ENCODE measurements at places on chromosomes 1 and 21. TPM values are rescaled to one million over a fixed set of nuclear protein-coding genes. Genes with fewer than 3 reads are reported as not detected.

DNA sequence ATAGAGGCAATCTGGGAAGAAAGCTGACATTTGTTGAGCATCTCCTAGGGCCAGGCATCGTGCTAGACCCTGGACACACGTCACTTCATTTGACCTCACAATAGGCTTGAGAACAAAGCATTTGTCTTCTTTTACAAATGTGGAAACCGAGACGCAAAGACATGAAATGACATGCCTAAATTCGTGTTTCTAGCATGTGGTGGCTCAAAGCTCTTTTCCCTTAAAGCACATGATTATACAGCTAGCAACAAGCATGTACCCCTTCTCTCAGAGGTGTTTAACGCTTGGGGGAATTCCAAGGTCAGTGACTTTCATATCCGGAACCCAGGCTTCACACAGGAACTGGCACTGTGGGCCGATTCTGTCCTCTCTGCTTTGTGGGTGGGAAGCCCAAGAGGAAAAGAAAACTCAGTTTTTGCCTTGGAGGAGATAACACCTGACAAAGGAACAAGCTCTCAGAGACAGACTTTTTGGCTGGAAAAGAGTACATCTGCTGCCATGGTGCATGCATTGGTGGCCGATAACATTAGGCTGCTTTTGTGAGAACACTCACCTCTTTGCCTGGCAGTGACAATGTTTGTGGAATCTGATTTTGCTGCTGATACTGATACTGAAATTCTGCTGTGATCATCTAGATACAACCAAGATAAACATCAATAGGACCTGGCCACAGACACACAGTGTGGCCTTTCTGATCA is 15.4 kb upstream of the CD2 start:
- DNase-seq: no peak

DNA sequence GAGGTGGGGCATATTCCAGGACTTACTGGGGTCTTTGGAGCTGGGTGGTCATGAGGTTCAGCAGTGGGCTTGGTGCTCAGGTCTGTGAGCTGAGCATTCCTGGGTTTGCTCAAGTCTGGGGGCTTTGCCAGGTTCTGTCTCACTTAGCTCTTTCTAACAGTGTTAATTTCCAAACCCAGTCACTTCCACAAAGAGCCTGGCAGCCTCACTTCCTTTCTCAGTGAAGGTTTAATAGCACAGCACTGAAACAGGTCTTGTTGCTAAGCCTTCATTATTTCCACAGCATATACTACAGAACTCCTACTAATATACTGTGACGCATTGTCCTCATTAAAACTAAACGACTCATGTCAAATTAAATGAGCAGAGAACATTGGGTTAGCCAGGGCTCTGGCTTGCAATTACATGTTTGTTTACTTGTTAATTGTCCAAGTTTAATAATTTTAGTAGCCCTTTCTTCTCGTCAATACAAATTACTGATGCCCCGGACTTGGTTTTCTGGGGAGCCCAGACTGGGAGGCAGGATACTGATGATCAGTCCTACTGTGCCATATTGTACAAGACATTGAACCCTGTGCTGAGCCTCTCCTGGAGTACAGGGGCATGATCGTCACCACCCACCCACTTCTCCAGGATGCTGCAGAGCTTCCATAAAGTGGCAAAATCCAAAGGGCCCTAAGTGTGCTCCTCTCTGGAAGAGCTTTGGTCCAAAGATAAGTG is 170.7 kb downstream of the IER5 start:
- no peak for DNase-seq

GRCh38 chr1:43847882-43848281 is 85.7 kb upstream of the ARTN start:
- no peak for DNase-seq

- no peak for DNase-seq
These were observed at the start of gene CD84 for GRCh38 chr1:160579216-160579701. CD84 (minus strand) TSS chr1:160579496; CDS start chr1:160579437, 59 bp downstream.

- no peak for DNase-seq
These were observed 232.9 kb downstream of the TPR start for GRCh38 chr1:186142159-186142558.

DNA sequence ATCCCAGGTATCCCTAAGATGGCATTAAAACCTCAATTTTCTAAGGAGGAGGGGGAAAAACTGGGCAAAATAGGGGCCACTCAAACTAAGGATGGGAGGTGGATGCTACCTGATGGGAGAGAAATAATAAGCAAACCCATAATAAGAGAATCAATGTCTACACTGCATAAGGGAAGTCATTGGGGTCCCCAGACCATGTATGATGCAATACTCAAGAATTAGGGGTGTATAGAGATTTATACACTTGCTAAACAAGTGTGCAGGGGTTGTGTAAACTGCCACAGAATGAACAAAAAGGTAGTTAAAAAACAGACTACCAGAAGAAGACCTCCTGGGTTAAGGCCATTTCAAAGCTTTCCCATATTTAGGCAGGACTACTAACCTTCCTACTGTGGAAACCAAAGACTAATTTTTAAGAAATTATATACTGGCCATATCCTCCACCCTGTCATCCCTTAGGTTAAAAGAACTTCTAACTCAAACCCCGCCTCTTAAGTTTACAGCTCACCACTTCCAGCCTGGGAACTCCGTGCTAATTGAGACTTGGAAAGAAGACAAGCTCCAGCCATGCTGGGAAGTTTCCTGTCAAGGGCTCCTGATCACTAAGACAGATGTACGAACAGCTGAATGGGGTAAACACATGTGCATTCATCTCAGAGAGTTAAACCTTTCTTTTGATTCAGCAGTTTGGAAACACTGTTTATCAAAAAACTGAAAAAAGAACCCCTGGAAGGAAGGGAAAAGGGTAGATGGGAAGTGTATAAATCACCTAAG is 64.4 kb upstream of the TLR5 start:
- peak; percentile 39 for DNase-seq

- peak; percentile 86 for DNase-seq
These were observed at the start of gene GPN2 for GRCh38 chr1:26889551-26890466. GPN2 (minus strand) TSS chr1:26890283; CDS start chr1:26890096, 187 bp downstream.

GRCh38 chr21:45432575-45433255 is 27.8 kb downstream of the COL18A1 start:
- DNase-seq: peak; percentile 92

DNA sequence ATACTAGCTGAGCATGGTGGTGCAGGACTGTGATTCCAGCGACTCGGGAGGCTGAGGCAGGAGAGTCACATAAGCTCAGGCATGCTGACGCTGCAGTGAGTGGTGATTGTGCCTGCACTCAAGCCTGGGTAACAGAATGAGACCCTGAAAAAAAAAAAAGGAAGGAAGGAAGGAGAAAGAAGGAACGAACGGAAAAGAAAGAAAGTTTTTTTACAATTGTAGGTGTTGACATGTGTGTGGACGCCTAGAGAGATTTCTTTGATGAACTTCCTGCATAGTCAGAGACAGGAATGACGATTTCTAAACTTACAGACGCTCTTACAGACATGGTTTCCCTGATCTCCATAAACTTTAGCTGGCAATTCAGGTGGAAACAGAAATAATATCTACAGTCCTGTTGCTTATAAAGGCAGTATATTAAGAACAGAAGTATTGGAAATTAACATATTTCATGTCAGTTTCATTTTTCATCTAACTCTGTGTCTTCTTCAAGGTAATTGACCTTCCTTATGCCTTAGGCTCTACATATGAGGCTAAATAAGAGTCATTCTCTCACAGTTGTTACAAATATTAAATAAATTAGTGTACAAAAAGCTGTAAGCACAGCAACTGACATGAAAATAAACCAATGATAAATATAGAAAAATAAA is 4.1 kb downstream of the SAMSN1 start:
- DNase-seq: no peak

- DNase-seq: peak; percentile 75
These were observed 1.1 kb downstream of the GNG4 start for GRCh38 chr1:235648407-235648907.

Gene SH2D2A
- 4.3 TPM for total RNA-seq

Gene ALX3
- not detected for total RNA-seq

Gene UBE2U
- not detected for total RNA-seq
